Natural killer cell (primary cell): ENCODE measurements at places on chromosomes 16 and 17. TPM values are rescaled to one million over a fixed set of nuclear protein-coding genes. Genes with fewer than 3 reads are reported as not detected.

The TRPV2 gene
- total RNA-seq = 147 TPM

The GPR179 gene
- not detected for total RNA-seq

The ZNF652 gene
- 53.8 TPM for total RNA-seq

The MPV17L gene
- 0.07 TPM for total RNA-seq

The GINS2 gene
- total RNA-seq = 2.6 TPM

The ZNF267 gene
- total RNA-seq = 56.6 TPM

The SLC22A31 gene
- total RNA-seq = not detected

The GSDMA gene
- 2.1 TPM for total RNA-seq
